Right lung (tissue), 10 donors: ENCODE measurements at places on chromosomes 4 and X. TPM values are rescaled to one million over a fixed set of nuclear protein-coding genes. Genes with fewer than 3 reads are reported as not detected.

The AWAT2 gene
- not detected for polyA plus RNA-seq

The TMEM47 gene
- 30.5 TPM for polyA plus RNA-seq

The RXFP1 gene
- 7.2 TPM for polyA plus RNA-seq

The AADAT gene
- polyA plus RNA-seq: 65.0 TPM

The SERPINA7 gene
- polyA plus RNA-seq: not detected

The BMPR1B gene
- polyA plus RNA-seq: 0.73 TPM

The SLC6A14 gene
- polyA plus RNA-seq: 0.21 TPM

The JCHAIN gene
- 4.1 TPM for polyA plus RNA-seq

The MTMR8 gene
- 1.2 TPM for polyA plus RNA-seq

The ARX gene
- polyA plus RNA-seq: 0.26 TPM

The LRCH2 gene
- polyA plus RNA-seq: 18.9 TPM

The HTR2C gene
- polyA plus RNA-seq: 0.15 TPM

The SYTL5 gene
- 4.1 TPM for polyA plus RNA-seq

The CFAP299 gene
- polyA plus RNA-seq: 1.1 TPM

The ABCD1 gene
- 6.1 TPM for polyA plus RNA-seq

The MAOB gene
- 10.9 TPM for polyA plus RNA-seq

- DNase-seq: no peak
Measured at GRCh38 chr4:138452826-138453225, 210.7 kb upstream of the SLC7A11 start.

- no peak for DNase-seq
Measured at GRCh38 chrX:7088968-7089615, 58.4 kb upstream of the STS start.

DNA sequence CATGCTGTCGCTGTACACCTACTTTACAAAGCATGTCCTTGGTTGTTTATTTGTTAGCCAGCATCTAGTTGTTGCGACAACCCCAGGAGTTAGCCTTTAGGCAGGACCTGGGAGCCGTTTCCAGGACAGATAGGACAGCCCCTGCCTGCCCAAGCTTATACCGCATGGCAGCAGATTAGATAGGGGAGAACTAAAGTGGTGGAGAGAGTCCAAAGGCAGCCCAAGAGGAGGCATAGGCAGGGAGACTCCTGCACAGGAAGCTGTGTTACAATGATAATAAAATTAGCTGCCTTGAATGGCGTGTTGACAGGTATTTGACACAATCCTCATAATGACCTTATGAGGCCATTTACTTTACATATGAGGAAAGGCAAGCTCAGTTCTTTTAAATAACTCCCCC lies 13.0 kb downstream of the NSDHL start:
- no peak for DNase-seq

DNA sequence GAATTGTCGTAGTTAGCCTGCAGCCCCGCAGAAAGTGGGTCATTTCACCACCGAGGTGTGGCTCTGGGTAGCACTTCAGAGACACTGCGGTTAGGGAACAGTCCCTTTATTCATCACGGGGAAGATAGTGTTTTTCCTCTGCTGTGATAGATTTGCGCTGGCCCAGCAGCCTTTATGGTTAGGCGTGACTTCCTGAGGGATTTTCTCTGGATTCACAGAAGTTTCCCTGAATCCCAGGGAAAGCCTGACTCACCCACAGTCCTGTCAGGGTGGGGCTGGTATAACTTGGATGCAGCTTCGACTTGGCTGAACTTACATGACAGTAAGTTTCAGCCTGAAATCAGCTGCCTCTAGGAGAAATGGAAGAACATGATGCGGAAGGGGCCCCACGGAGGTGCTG lies 196.3 kb upstream of the HHIP start:
- DNase-seq: no peak

DNA sequence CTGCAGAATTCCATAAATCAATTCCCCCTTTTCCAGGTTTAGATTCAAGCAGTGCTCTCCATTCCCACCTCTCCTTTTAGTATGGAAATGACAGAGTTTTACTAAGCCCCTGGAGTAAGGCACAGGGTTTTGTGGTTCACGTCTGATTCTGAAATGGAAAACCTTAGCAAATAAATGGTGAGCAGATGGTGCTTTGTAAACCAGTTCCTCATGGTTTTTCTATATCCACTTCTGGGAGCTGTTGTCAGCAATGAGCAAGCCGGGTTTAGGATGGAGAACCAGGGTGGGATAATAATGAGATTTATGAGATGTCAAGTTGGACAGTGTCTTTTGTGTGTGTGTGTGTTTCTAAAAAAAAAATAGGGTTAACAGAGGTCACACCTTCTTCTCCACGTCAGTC lies 113.8 kb upstream of the RBPJ start:
- no peak for DNase-seq

GRCh38 chr4:97530676-97531075 lies 612.6 kb downstream of the STPG2 start:
- no peak for DNase-seq

- no peak for DNase-seq
Measured at GRCh38 chrX:1031521-1032430, 180.7 kb downstream of the CRLF2 start.

- no peak for DNase-seq
Measured at GRCh38 chr4:26611885-26612284, 28.0 kb downstream of the TBC1D19 start.

DNA sequence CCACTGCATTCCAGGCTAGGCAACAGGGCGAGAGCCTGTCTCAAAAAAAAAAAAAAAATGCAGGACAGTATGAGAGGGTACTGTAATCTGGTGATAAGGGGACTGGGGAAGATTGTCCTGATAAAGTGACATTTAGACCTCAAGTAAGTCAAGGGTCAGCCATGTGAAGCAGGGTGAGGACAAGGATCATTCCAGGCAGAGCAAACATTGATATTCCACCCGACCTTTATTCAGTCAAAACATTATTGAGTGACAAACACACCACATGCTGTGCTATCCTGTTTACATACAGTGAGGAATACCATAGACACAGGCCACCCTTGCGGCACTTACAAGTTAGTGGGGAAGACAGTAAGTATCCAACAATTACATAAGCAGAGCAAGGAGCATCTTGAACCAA lies 64.4 kb downstream of the SLC9A6 start:
- DNase-seq: no peak

DNA sequence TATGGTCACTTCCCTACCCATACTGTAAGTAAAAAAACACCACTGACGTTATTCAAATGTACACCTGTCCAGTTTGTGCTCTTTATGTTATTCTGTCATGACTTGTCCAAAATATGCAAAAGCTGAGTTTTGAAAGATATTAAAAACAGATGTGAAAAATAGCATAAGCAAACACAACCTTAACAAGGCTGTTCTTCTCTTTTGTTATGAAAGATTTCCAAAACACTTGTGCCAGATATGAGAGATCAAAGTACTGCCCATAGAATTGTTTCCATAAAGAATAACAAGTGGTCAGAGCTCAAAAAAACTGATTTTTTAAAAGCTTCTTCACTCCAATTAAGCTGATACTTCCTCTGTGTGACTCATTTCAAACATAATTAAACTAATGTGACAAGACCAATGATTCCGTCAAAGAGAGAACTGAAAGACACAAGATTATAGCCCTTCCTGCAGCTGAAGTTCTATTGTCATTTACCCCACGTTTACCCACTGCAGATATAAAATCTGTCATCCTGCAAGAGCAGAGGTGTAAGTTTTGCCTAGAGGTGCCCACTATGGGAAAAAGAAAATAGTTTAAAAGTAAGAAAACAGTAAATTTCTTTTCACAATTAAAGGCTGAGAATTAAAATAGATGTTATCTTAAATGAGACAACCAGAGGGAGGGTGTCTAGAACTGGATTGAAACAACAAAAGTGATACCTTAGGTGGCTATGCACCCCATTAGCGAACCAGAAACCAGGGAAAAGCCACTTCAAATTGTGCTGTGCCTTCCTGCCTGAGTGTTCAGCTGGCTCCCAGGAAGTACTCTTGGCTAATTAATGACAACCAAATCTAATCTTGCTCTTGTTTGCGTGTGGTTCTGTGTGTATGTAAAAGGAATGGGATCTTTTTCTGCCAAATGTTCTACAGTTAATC lies 30.1 kb downstream of the RASSF6 start:
- DNase-seq: no peak

DNA sequence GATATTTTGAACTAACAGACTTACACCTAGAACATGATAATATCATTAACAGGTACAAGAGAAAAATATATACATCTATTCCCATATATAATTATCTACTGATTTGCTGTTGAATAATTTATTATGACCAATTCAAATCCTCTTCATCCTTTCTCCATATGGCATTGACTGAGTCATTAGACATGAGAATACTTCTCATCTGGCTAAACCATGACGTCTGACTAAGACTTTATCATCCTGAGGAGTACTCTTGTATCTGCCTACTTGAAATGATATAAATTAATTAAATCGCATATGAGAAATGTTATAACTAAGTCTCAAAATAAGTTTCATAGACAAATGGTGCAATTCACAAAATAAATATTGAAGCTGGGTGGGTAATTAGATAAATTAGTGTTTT lies 67.4 kb downstream of the EMCN start:
- DNase-seq: no peak

DNA sequence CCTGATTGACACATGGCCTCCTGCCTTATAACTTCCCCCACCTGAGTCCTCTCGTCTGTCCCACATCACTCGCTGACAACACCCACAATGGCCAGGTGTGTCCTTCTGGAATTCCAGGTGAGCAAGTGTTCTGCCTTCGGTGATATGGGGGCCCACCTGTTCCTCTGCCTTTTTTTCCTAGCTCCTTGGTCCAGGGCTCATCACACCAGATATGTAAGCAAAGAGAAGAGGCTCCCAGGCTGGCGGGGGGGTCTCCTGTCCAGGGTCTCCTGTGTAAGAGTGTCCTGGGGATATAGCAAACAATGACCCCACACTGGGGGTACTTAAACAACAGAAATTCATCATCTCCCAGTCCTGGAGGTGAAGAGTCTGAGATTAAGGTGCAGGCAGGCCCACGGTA lies 25.2 kb downstream of the P2RY8 start:
- DNase-seq: no peak

DNA sequence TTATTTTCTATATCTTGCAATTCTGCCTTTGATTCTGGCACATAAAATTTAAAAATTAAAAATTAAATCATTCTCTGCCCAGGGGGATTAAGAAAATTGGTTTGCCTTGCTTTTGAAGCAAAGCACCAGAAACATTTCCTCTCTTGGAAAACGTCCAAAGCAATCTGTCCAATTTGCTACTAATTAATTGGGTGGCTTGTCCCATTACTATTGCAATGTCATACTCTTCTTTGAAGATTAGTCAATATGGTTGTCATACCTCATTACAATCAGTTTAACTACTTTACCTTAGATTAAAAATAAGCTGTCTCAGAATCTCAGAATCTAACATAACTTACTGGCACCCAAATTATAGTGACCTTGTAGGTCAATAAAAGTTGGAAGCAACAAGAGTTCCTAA lies 208.8 kb downstream of the TMA16 start:
- no peak for DNase-seq

- DNase-seq: no peak
Measured at GRCh38 chrX:143934542-143934941, 50.7 kb downstream of the UBE2NL start.

DNA sequence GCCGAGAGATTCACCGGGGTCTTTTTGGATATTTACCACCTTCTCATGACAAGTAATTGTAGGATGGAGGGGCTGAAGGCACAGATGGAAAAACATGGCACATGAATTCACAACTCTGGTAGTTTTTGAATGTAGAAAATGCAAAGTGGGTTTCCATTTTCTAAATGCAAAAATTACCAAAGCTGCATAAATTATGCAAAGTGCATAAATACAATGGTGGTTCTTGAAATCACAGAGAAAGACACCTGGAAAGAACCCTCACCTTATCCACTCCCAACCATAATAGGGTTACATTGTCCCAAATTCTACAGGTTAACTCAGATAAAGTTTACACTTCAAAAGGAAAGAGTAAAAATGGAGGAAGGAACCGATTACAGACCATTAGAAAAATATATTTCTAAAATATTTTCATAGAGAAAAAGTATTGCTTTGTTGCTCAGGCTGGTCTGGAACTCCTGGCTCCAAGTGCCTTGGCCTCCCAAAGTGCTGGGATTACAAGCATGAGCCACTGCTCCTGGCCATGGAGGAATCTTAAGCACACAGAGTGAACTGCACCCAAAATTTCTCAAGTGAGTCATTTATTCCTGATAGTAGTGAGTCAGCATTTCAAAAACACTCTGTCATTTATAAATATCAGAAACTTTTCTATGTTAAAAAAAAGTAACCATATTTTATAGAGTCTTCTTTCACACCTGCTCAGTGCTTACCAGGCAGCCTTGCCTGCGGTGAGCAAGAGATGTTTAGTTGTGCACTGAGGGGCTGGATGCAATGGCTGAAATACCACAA lies 101.4 kb downstream of the FIP1L1 start:
- DNase-seq: no peak

DNA sequence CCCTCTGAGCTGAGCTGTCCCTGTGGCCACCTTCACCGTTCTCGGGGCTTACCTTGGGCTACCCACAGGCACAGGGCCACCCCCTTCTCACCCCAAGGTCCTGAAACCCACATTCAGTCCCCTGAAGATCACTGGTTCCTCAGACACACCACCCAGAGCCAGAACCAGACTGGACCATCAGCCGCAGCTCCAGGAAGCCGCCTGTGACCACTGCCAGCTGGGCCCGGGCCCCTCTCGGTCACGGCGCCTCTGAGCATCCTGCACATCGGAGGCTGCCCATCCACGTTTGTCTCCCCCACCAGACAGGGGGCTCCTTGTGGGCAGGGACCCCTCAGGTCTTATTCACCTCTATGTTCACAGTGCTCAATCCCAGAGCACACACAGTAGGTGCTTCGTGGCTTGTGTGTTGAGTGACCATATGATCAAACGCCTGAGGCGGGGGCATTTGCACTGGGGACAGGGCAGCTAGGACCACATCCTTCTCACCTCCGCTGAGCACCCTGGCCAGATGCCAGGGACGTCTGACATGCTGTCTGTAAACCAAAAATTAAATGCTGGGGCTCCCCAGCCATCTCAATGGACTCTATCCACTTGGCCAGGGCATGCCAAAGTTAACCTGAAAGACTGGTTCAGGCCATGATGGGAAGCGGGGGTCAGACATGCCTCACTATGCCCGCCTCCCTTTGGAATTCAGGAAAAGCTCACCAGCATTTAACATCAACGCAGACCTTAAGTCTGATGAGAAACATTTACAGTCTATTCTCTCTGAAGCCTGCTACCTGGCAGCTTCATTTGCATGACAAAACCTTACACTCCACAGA lies 109.4 kb upstream of the AFAP1 start:
- no peak for DNase-seq

- DNase-seq: no peak
Measured at GRCh38 chr4:169116270-169116901, 106.3 kb upstream of the CBR4 start.

DNA sequence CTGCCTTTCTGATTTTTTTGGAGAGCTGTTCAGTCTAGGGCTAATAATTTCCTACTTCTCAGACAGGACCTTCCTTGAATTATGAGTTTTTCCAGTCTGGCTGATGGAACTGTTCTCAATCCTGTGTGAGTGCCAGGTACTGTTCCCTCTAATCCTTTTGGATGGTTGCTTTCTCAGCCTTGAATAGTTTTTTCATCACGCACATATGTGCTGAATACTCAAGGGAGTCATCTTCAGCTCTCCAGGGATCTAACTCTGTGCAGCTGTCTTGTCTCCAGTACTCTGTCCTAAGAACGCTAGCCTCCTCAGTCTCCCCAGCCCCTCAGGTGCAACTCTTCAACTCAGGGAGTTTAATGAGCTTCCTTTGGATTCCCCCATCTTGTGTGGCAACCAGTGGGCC lies 93.2 kb downstream of the GASK1B start:
- DNase-seq: no peak

- DNase-seq: no peak
Measured at GRCh38 chr4:130403221-130403620, 1307.3 kb downstream of the C4orf33 start.
